Heart right ventricle (tissue), 16 donors: ENCODE measurements at places on chromosomes 1 and 21.

DNA sequence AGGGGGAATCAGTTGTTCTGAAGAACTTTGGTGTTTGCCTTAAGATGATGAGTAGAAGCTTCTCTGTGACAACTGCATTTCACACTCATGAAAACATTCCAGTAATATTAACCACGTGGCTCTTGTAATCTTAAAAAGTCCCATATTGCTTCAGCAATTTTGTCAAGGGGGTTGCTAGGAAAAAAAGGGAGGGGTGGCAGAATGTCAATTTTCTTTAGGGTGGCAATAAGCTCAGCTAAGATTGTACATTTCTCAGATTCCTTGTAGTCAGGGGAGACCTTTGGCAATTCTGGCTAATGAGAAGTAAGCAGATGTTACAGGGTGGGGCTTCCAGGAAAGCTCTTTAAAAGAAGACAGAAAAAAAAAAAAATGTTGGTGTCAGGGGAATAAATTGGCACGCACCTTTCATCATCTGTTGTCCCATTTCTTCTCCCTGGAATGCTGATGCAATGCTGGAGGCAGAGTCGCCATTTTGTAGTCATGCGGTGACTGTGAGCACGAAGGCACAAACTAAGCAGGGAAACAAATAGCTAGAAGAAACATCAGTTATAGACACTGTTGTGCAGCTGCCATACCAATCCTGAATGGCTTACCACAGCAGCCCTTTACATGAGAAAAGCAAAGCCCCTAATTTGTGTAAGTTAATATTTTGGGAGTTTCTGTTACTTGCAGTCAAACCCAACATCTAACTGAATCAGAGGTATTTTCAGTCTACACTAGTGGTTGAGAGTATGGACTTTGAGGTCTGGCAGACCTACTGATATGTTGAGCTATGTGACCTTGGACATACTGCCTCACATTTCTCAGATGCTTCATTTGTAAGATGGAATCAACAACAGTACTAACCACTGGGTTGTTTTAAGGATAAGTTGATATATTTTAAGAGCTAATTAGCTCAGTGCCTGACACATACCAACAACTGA, 56.1 kb upstream of the MRPS6 start:
- no peak for DNase-seq

DNA sequence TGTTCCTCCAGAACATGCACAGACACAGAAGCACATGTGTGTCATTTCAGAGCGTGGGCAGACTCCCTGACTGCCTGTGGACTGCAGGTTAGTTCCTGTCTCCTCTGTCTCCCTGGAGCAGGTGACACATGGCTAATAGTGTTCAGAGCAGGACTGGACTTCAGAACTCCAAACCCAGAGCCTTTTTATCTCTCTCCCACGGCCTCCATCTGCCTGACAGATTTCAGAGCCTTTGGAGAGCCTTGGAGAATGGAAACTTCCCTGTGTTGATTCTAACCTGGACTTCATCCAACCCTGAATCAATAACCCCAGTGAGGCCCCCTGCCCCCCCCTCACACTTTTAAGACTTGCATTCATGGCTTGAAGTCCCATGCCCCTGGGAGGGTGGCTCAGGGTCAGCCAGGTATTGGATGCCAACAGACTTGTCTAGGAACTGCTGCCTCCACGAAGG, 44.4 kb downstream of the C1orf198 start:
- DNase-seq = no peak

DNA sequence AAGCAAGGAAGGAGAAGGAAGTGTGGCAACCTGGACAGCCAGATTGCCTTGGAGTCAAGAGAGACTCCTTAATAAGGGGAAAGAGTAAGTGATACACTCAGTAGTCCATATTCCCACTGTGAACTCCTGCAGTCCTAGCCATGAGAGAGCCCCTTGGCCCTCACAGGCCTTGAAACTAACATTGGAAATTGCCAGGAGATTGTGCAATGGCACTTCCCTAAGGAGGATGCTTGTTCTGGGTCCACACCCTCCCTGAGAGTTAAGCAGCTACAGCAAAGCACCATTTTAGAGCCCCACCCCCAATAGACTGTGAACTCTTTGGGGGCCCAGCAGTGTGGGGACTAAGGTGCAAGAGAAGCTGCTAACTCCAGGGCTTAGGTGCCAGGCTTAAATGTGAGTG, 367.7 kb upstream of the CAMK1G start:
- no peak for DNase-seq

GRCh38 chr1:172002725-172003345, 161.5 kb downstream of the DNM3 start:
- DNase-seq = peak; percentile 9

- no peak for DNase-seq
Observed at GRCh38 chr21:46553993-46554392, 50.9 kb downstream of the S100B start.

DNA sequence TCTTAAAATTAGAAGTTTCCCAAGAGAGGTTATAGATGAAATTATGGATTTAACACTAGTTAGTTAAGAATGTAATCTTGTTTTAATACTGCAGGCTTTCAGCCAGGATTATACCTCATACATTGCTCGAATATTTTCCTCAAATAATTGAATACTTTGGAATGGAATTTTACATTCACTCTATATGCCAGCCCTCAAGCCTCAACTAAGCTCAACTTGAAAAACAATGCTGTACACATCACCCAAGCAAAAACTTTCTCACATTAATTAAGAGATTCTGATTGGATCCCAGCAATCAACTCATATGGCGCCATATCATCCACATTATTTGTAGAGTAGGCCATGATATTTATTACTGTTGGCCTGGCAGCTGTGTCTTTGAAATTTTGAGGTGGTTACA, 710.7 kb upstream of the ADAMTS5 start:
- no peak for DNase-seq

GRCh38 chr1:3902111-3902511, 2.0 kb upstream of the C1orf174 start:
- no peak for DNase-seq
